ENCODE measurements at places on chromosomes 3 and 15.

DNA sequence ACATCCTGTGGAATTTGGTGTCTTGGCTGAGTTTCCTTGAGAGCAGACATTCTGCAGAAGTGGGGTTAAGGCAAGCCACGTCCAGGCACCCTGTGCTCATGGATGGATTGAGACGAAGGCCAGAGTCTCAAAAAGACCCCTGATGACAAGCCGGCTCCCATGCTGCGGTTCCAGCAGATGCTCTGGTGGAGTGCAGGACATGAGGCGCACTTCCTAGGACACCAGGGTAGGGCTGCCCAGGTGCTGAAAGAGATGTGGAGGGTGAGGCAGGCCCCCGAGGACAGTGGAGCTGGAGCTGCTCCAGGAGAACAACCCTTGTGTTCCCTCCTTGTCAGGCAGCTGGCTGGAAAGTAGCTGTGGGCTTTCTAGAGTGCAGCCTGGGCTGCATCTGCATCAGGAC lies 81.0 kb downstream of the ASB7 start:
- no peak for DNase-seq

- DNase-seq: no peak
Measured at GRCh38 chr15:92277776-92278175, 115.9 kb upstream of the ST8SIA2 start.

GRCh38 chr15:92391640-92392039 lies 2.0 kb upstream of the ST8SIA2 start:
- no peak for DNase-seq

DNA sequence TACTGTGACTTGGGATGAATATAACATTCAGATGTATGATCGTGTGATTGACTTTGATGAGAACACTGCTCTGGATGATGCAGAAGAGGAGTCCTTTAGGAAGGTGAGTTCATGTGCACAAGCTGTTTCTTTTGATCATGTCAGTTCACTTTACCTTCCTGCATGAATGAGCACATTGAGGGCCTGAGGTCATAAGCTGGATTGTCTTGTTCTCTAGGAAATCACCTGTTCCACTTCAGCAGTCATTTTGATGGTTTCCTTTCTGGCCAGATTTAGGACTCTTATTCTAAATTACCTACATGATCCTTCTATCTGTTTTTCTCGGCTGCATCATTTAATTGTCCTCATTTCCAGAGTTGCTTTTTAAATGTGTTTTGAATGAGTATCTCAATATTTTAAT lies 4.1 kb downstream of the RCN2 start:
- DNase-seq: no peak
